ENCODE measurements at places on chromosomes 11 and 22.

DNA sequence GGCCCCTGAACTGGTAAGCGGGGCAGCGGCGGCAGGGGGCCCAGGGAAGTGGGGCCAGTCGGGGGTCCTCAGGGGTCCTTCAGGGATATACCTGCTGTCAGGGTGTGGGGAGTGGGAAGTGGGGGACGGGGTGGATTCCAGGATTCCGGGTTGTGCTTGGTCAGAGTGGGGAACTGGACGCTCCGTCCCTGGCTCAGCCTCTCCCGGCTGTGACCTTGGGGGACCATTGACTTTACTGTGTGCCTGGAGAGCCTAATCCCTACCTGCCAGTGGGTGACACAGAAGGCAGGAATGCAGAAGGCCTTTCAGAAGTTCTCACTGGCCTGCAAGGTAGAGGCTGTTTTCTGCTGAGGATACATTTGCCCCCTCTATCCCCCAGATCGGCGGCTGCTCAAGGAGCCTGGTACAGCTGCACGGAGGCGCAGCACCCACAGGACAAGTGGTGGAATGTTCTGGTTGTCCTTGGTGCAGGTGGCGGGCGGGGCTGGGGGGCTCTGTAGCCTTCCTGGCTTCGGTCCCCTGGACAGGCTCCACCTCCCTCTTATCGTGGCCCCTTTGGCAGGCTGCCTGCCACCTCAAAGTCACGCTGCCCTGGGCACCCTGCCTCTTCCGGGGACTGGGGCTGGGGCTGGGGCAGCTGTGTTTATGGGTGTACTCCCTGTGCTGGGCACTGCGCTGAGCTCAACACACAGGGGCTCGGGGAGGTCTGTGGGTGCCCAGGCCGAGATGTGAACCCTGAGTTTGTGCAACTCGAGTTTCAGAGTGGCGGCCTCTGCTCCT is 18.4 kb downstream of the KCNQ1 start:
- no peak for DNase-seq

GRCh38 chr11:91796999-91797398 is 427.6 kb upstream of the FAT3 start:
- no peak for DNase-seq

DNA sequence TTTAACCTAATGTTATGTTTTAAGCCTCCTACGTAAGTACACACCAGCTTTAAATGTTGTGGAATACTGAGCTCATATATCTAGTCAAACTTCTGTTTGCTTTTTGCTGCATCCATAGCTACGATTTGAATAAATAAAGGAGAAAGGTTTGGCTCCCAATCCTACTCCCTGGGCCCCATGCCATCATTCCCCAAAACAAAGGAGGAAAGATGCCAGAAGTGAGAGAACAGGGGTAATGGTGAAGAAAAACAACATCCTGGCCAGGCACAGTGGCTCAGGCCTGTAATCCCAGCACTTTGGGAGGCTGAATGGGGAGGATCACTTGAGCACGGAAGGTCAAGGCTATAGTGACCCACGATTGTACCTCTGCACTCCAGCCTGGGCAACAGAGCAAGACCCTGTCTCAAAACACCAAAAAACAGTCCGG is 26.5 kb downstream of the SCGB1A1 start:
- DNase-seq: no peak

DNA sequence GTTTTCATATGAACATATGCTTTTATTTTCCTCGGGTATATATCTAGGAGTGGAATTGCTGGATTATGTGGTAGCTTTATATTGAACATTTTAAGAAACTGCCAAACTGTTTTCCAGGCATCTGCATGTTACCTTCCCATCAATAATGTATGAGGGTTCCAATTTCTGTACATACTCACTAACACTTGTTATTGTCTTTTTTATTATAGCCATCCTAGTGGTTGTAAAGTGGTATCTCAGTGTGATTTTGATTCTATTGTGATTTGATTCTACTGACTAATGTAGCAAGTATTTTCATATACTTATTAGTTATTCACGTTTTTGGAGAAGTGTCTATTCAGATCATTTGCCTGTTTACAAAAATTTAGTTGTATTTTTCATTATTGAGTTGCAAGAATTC is 2.0 kb downstream of the ANO5 start:
- no peak for DNase-seq

GRCh38 chr22:24129980-24130379 is 51.3 kb upstream of the SUSD2 start:
- DNase-seq: no peak

DNA sequence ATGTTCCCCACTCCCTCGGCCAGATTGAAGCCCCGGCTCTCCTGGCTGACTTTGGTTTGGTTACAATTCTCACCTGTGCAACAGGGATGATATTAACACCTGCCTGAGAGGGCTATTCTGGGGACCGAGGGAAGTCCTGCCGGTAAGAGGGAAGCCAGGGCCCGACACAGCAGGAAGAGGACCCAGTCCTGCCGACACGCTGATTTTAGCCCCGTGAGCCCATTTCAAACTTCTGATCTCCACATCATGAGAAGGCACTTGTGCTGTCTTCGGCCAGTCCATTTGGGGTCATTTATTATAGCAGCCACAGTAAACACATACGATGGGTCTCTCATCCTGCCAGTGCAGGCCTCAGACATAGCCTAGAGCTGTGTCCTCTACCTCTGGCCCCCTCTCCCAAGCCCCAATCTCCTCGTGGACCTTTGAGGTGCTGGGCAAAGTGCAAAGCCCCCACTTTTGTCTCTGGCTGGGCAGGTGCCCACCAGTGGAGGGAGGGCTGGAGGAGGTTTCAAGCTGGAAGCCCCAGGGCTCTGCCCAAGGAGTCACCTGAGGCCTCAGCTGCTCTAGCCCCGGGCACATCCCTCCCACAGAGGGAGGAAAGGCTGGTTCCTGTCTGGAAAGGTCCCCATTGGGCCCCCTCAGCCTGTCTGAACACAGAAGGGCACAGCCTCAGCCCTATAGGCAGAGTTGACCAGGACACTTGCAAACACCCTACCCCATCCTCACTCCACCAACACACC is 59.1 kb upstream of the FGF3 start:
- DNase-seq: no peak

DNA sequence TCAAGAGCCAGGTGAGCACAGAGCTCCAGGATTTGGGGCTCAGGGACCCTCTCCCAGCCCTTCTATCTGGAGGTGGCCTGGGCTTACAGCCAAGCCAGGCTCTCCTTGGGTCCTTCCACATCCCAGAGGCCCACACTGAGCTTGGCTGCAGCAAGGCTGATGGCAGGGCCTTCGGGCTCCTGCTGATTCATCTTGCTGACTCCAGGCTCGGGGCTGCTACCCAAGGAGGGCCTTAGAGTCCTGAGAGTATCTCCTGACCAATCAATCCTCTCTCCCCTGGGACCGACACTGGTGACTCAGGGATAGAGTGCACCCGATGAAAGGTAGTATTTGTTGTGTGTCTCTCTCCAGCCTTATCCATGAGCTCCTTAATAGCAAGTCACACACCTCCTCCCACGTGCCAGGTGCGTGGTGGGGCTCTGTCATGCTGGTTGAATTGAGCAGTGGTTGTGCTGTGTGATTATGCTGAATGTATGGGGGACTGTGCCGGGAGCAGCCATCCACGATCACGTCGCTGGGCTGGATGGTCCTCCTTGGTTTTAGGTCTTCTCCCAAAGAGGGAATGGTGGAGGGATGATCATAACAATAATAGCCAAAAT is 62.3 kb downstream of the GRIK4 start:
- no peak for DNase-seq

DNA sequence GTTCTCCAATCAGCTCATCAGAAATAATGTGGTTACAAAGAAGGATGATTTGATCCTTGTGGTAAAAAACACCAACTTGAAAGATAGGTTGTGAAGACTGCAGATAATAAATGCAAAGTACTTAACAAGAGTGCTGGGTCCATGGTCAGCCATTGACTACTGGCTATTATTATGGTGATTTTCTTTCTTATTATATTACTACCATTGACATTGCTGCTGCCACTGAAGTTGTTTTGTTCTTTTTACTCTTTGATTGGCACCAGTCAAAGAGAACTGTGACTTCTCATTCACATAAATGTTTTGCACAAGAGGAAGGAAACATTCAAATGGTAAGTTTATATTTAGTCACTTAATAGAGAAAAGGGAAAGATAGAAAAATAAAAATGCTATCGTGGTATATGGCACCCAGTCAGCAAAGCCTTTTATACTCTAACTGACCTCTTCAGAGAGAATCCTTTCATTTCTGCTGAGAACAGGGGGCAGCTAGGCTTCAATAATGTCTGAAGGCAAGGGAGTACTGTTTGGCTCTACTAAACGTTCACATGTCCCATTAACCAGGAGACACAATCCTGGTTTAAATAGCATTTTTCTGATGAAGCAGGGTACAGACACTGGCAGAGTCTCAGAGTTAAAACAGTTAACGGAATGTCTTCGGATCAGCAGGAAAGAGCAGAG is 64.8 kb downstream of the LRRC4C start:
- no peak for DNase-seq

DNA sequence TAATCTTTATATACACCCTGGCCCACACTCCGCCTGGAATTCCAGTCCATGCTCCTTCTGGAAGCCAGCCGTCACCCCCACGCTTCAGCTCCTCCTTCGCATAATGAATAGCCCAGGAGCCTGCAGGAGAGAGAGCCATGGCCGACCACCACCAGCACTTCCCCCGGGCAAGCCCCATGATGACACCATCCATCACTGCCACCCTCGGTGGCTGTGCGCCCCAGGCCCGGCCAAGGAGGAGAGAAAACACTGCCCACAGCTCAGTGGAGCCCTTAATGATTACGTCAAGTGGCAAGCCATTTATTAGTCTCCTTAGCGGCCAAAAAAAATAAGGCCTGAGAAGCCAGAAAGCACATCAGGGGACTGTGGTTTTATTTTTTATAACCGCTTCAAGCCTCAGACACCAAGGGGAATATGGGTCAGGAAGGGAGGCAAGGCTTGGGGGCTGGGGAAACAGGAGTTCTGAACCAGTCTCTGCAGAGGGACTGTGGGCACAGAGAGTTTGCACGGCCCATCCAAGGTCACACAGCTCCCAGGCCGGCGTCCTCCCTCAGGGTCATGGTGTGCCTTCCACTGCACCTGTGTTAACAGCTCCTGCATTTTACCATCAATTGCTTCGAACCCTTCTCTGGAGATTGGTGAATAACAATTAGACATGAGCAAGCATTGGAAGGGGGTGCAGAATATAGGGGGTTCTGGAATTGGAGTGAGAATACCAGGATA is 134.3 kb downstream of the MN1 start:
- DNase-seq: no peak

- DNase-seq: no peak
Measured at GRCh38 chr11:2316169-2316962, 14.6 kb downstream of the TSPAN32 start.

DNA sequence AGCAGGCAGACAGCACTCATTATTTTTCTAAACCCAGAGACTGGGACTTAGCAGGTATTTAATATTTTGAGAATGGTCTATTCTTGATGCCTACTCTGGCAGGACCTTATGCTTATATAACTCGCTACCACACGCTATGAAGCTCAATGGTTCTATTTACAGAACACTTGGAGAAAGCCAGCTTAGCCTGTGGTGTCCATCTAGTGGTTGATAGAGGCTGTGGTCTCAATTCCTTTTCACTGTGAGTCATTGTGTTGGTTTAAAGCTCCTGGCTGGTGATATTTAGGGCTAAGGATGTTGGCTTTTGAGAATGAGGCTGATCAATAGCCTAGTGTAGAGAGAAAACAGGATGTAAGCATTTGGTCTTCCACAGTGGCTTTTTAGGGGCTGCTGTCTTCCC is 206.4 kb downstream of the DBX1 start:
- DNase-seq: no peak

DNA sequence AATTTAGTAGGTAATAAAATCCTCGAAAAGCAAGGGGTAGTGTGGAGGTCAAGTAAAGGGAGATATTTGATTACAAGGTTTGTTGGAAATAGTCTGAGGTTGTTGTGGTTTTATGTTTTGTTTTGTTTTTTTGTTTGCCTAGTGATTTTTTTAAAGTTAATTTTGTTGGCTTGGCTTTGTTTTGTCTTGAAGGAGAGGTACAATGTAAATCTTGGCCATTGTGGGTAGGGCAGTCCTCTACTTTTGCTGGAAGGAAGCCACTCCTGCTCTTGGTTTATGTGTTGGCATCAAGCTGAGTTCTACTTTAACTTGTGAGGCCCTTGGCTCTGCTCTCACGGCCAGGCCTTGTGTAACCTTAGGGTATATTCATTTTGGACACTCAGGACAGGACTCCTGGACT is 3.2 kb downstream of the AMOTL1 start:
- no peak for DNase-seq

DNA sequence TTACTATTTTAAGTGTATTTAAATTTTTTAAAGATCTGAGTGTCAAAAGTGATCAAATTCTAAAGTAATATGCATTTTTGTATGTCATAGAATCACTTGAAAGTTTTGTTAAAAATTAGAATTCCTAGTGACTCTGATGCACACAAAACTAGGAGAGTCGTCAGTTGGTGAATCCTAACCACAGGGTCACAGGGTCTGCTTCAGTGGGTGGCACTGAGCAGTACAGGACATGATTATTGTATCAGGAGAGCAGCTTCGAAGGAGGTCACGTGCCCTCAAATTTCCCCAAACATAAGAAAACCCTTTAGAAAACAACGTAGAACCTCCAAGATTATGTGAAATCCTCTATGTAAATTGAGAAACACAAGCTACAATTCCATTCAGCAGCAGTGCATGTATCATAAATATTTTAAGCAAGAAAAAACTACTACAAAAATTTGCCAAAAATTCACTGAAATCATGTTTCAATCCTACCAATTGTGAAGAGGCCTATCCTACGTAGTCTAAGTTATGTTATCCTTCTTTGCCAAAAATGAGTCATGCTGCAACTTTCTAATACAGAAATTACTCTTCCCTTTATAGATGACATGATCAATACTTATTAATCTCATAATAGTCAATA is 323.6 kb downstream of the AASDHPPT start:
- DNase-seq: no peak

GRCh38 chr11:104661901-104662300 is 236.4 kb downstream of the CASP12 start:
- DNase-seq: no peak

DNA sequence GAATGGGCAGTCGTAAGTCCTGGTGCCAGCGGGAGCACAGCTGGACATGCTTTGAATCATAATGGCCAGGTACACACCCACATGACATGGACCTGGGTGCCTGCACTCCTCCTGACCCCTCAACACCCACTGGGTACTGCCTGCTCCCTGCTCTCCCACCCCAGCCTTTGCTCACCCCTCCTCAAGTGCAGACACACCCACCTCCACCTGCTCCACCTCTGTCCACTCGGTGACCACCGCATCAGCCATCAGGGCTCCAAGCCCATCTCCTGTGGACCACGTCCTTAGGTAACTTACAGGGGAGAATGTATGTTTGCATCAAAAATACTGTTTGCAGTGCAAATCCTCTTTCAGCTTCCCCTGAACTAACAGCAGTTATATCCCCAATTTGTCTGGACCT is 214.6 kb downstream of the BRD1 start:
- no peak for DNase-seq

GRCh38 chr22:31036671-31037550 is 44.2 kb upstream of the SMTN start:
- DNase-seq: no peak

Data from stimulated activated CD8-positive, alpha-beta memory T cell treated with anti-CD3 and anti-CD28 coated beads, Interleukin-4, amount 100 ng/mL, for 1 hour (primary cell).